Upper lobe of right lung (tissue), 1 donor: ENCODE measurements at places on chromosomes 4 and X. TPM values are rescaled to one million over a fixed set of nuclear protein-coding genes. Genes with fewer than 3 reads are reported as not detected.

Gene PLP1
- total RNA-seq: not detected

DNA sequence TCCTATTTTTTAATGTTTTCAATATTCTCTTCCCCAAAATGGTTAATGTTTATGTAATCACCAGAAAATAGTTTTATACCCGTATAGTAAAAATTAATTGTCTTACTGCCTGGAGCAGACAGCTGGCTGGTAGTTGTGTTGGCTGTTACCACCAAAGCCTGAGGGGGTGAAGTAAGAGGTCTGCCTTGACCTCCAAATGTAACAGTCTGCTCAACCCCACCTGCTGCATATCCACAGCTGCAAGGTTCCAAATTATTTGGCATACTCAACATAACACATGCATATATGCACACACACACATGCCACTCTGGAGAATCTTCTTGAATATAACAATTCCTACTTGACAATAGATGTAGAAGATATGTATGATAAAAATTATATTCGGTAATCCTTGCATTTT is 624.3 kb downstream of the ADGRL3 start:
- DNase-seq: no peak

DNA sequence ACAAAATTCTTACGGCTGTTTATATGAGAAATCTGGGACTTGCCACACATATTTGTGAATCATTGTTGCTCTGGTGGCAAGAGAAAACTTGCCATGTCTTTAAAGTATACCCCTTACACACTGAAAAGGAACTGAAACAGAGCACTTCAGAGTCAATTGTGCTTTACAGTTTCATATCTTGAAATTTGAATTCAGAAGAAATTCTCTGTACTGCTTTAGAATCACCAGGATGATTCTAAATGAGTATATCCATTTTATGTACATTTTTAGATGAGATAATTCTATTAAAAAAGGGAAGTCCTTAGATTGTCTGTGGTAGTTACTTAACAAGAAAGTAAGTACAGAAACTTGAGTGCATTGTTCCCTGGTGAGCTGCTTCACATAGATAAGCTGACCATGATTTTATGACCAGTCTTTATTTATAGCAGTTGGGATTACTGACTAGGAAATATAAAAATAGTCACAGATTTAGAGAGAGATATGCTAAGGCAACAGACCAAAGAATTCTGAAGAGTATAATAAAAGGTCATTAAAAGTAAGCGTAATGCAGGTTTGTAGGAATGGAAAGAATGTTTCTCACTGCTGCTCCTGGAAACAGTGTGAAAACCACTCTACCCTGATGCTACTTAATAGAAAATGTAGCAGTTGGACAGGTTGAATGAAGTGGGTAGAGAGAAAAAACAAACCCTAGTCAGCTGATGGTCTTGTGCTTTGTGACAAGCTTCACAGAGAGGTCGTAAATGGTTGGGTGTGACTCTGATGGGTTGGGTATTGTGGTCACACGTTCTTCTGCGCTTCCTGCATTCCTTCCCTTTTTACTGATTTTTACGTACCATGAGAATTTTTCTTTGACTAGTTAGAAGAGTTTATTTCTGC is 41.0 kb downstream of the FNIP2 start:
- no peak for DNase-seq

GRCh38 chr4:75545526-75545925 is 10.3 kb upstream of the ODAPH start:
- no peak for DNase-seq

DNA sequence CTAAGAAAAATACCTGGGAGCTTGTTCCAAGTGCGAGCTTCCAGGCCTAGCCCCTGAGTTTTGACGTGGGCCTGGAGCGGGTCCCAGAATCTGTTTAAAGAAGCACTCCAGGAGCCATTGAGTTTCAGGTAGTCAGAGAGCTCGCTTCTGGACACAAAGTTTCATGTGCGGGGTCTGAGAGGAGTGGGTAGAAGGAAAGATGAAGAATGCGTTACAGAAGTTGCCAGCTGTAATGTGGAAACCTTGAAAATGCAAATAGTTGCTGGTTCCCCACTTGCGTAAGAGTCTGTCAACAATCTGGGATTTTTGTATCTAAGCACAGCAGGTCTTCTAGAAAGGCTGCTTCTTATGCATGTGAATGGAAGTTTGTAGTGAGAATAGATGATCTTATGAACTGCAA is 77.5 kb upstream of the CLCN4 start:
- DNase-seq: peak; percentile 78

DNA sequence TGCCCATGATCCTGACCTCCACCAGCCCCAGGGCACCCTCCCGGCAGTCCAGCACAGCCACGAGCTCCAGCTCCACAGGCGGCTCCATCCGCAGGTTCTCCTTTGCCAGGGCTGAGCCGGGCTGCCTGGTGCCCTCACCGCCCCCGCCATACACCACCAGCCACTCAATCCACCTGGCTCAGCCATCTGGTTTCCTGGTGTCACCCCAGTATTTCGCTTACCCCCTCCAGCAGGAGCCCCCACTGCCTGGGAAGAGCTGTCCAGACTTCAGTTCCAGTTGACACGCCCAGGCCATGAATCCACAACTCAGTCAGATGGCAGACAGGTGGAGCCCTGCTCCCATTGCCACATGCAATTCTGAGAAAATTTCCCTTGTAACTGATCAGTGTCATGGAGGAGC is 3.9 kb downstream of the SHISA3 start:
- no peak for DNase-seq

GRCh38 chr4:15325987-15326386 is 101.8 kb upstream of the C1QTNF7 start:
- no peak for DNase-seq
